EH (cell line): ENCODE measurements at places on chromosomes 2 and 18.

GRCh38 chr2:135786823-135787222 lies 45.2 kb downstream of the UBXN4 start:
- DNase-seq: peak; percentile 96

- DNase-seq: peak; percentile 4
These were observed 35.4 kb upstream of the LRP2 start for GRCh38 chr2:169397697-169398096.

DNA sequence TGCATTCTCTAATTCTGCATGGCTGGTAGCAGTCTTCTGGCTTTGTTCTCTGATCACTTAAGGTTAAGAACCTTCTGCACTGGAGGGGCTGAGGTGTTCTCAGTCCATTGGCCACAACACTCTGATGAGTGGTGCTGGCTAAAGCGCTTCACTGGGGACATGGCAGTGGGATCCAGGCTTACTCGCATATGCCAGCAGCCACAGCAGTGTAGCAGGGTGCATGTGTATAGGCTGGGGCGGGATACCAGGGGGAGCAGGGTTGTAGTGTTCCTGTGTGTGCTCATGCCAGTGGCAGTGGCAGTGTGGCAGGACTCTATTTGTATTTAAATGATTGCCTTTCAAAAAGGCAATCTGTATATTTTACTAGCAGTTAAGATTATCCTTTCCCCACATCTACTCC lies 11.1 kb upstream of the TACR1 start:
- no peak for DNase-seq

- no peak for DNase-seq
These were observed 289.2 kb downstream of the SUCLG1 start for GRCh38 chr2:84169871-84170270.

- DNase-seq: peak; percentile 56
These were observed 91.1 kb downstream of the CABLES1 start for GRCh38 chr18:23226391-23226790.

DNA sequence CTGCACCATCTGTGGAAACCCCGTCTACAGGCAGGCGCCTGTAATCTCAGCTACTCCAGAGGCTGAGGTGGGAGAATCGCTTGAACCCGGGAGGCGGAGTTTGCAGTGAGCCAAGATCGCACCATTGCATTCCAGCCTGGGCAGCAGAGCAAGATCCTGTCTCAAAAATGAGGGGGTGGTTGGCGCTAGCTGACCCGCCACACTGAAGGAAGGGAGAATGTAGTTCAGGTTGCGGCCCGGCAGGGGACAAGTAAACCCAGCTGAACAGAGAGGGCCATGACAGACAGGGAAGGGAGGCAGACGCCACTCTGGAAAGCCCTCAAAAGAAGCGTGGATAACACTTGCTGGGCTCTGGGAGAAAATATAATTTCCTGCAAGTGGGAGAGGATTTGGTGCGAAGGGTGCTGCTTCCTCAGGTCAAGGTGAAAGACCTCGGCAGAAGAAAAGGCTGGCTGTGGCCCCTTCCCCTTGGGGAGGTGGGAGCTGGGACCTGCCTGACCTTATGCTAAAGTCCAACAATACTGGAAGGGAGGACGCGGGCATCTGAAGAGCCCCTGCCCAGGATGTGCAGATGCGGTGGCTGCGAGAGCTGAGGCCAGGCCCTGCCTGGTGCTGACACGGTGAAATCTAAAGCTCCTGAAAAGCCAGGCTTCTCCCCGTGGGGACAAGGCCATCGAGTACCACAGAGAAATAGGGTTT lies 3.7 kb upstream of the SFT2D3 start:
- no peak for DNase-seq

DNA sequence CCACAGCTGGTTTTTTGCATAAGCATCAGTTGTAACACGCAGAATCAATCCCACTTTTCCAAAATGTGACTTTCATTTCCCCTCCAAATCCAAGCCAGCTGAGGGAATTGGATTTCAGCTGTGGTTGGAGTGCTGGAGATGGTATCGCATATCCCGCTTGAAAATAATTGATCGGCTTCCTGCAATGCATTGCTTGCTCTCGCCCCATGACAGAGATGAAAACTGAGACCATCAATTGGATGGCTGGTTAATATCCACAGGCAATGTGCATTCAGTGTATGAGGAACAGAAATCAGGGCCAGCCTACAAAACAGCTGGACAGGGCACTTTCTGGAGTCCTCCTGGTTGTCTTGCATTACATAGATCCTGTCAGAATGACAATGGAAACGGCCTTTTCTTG lies 135.3 kb downstream of the MAIP1 start:
- DNase-seq: no peak

GRCh38 chr2:112093216-112093615 lies 38.1 kb downstream of the TMEM87B start:
- DNase-seq: no peak

DNA sequence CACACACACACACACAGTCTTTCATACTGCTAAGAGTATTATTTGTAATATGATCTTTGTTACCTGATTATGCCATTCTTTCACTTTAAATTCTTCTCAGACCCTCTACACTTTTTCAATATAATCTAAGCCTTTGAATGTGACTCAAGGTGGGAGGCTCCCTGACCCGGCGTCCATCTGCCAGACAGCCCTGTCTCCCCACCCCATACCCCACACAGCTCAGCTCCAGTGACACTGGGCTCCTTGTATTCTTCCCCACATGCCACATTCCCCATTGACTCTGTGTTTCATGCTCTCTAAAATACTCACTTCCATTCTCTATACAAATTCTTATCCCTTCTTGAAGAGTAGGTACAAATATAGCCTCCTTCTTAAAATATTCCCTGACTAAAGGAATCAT lies 442.2 kb downstream of the TGIF1 start:
- DNase-seq: no peak

DNA sequence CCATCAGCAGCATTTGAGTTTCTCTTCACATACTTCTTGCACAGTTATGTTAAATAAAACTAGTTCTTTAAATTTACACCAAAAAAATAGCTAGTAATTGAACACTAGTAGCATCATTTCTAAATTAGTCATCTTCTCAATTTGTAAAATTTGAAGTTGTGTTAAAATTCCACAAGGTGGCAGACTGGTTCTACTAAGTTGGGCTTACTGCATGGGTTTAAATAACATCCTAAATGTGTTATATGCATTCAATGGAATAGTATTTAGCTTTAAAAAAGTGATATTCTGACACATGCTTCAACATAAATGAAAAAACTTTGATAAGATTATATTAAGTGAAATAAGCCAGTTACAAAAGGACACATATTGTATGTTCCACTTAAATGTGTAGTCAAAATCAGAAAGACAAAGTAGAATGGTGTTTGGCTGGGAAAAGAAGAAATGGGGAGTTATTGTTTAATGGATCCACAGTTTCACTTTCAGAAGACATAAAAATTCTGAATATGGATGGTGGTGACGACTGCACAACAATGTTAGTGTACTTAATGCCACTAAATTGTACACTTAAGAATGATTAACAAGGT lies 28.7 kb upstream of the RPRD1A start:
- peak; percentile 75 for DNase-seq

- DNase-seq: no peak
These were observed 122.9 kb downstream of the FAM210A start for GRCh38 chr18:13603304-13604019.

DNA sequence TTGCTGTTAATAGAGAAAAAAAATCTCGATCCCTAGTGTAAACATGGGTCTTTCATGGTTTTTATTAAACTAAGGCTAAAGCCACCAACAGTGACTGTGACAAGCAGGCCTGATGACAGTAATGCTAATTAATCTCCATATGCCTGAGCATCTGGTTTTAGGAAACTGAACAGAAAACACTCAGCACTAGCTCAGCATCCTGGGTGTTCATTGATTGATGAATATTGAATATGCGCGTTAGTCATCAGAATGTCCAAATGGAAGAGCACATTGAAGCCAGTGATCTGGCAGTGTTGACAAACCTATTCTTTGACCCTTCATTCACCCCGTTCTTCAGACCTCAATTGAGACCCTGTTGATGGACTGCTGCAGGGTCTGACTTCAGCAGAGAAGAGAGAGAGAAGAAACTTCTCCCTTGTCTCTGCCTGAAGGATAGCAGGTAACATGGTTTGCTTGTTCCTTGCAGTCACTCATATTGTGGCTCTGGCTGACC lies 283.8 kb downstream of the RDH14 start:
- no peak for DNase-seq

GRCh38 chr2:181231151-181231550 lies 226.0 kb upstream of the ITGA4 start:
- no peak for DNase-seq

- peak; percentile 59 for DNase-seq
These were observed 983 bp downstream of the CXXC1 start for GRCh38 chr18:50286391-50287027.

- DNase-seq: no peak
These were observed 602 bp upstream of the VWC2L start for GRCh38 chr2:214410128-214410775.

DNA sequence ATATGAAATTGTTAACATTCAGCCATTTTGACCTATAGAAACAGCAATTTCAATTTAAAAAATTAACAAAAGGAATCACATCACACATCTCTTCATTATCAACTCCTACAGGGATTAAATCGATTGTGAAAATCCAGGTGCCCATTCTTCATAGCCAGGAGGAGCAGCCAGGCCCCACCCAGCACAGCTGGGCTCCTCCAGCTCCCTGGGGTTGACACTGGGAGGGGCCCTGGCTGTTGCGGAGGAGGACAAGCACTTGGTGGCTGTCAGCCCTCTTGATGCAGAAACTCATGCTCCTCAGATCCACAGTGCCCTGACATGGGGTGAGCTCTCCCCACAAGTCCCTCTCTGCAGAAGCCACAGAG lies 99.8 kb downstream of the FAM210A start:
- DNase-seq: no peak

- no peak for DNase-seq
These were observed 71.3 kb downstream of the BAZ2B start for GRCh38 chr2:159545085-159545484.

- no peak for DNase-seq
These were observed 249.4 kb upstream of the KLHL29 start for GRCh38 chr2:23135481-23136100.

- DNase-seq: no peak
These were observed 25.0 kb upstream of the SPP2 start for GRCh38 chr2:234025466-234025865.

- no peak for DNase-seq
These were observed 555.5 kb upstream of the TNP1 start for GRCh38 chr2:217415316-217415715.

GRCh38 chr18:21242141-21242779 lies at the start of gene GREB1L:
TSS of gene GREB1L (plus strand) at chr18:21242232. CDS start at chr18:21383519, 141,287 bp downstream.
- peak; percentile 63 for DNase-seq

GRCh38 chr2:50431958-50432650 lies 599.8 kb downstream of the NRXN1 start:
- DNase-seq: no peak

GRCh38 chr2:71608441-71608840 lies 155.1 kb downstream of the DYSF start:
- no peak for DNase-seq

DNA sequence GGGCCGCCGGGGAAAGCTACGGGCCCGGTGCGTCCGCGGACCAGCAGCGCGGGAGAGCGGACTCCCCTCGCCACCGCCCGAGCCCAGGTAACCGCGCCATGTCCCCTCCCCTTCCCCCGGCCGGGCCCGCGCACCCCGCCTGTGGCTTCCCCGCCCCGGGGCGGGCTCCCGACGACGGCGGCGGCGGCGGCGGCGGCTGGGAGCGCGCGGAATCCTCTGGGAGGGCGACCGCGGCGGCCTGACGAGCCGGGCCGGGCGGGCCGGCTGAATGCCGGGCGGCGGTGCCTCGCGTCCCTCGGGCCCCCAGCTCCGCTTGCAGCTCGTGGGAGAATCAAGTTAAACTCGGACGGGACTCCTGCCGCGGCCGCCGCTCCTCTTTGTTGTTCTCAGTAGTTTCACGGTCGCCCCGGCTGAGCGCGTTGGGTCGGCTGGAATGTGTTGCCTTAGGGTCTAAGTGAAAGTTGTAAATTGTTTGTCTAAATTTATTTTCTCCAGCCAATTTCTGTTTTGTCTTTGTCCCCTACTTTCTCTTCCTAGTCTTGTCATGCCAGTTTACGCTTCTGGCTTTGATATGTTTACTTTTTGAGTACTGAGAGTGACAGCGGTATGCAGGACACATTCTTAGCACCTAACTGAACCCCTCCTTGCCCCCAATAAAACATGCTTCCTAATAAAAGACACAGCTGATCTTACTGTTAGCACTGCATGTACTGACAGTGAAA lies 685 bp downstream of the SMAD4 start:
- peak; percentile 72 for DNase-seq

GRCh38 chr2:60834270-60834717 lies 47.1 kb upstream of the REL start:
- DNase-seq: no peak

- DNase-seq: peak; percentile 16
These were observed 10.5 kb upstream of the B3GNT7 start for GRCh38 chr2:231384970-231385369.

- DNase-seq: no peak
These were observed 17.4 kb upstream of the CHAC2 start for GRCh38 chr2:53750041-53750768.

- DNase-seq: no peak
These were observed 35.2 kb downstream of the CENPO start for GRCh38 chr2:24828238-24828996.

GRCh38 chr2:170362313-170362870 lies 184.4 kb downstream of the MYO3B start:
- no peak for DNase-seq

DNA sequence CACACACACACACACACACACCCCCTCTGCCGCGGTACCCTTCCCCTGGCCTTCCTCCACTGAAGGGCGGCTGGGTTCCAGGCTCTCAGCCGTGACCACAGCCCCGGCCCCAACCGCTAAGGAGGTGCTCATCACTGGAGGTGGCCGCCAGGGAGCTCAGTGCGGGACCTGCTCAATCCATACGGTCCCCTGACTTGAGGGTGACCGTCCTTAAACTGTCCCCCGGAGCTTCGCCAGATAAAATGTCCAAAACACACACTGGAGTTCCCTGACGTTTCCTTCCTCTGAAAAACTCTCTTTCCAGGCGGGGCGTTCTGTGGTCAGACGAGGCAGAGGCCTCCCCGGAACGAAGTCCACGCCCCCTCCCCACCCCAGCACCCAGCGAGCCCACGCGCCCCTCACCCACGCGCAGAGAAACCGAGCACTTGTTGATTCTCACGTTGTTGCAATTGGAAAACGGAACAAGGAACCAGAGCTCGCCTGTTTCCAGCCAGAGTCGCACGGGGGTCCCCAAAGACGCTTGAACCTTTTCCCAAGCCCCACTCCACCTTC lies 1.4 kb downstream of the MBP start:
- no peak for DNase-seq

- DNase-seq: no peak
These were observed 137.0 kb downstream of the UBE2E3 start for GRCh38 chr2:181117206-181117925.

GRCh38 chr18:80234398-80234797 lies 12.9 kb downstream of the PARD6G start:
- DNase-seq: no peak

DNA sequence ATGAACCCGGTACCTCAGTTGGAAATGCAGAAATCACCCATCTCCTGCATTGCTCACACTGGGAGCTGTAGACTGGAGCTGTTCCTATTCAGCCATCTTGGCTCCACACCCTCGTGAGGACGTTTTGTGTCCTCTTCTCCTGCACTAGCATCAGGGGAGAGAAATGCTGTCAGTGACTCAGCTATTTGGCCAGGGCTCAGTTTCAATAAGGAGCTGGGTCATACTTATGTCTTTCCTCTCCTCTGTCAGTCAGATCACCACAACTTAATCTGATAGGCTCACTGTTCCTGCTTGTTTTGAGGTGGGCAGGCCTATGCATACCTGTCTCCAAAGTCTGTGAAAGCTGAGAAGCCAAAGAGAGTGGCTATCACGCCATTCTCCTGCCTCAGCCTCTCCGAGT lies 921.2 kb downstream of the DCC start:
- DNase-seq: no peak
